COLO829 (cell line): ENCODE measurements at places on chromosomes 13 and 19.
A peak's percentile ranks its signal among the peaks of the same experiment; 100 is the strongest.

- DNase-seq: no peak
Observed at GRCh38 chr13:86193281-86193680, 394.1 kb upstream of the SLITRK6 start.

GRCh38 chr13:45892513-45892912 lies 41.0 kb upstream of the SIAH3 start:
- DNase-seq: no peak

DNA sequence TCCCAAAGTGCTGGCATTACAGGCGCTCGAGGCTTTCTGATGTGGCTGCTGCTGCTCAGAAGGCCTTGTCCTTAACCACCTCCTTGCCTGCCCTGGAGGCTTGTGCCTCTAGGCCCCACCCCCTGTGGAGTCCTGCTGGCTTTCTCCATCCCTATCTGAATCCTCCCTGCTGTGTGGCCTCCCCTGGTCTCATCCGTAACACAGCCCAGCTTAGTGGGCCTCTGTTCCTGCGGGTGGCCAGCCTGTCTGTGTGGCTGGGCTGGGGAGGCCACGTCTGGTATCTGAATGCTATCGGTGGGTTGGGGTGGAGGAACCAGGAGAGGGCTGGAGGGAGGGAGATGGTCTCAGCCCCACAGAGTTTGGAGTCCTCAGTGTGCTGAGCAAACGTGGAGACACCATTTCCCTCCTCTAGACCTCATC lies 4.7 kb downstream of the RPL28 start:
- DNase-seq: no peak

- DNase-seq: no peak
Observed at GRCh38 chr19:48239120-48239519, 16.6 kb downstream of the CARD8 start.

- DNase-seq: no peak
Observed at GRCh38 chr13:42865768-42866102, 84.4 kb downstream of the FAM216B start.

DNA sequence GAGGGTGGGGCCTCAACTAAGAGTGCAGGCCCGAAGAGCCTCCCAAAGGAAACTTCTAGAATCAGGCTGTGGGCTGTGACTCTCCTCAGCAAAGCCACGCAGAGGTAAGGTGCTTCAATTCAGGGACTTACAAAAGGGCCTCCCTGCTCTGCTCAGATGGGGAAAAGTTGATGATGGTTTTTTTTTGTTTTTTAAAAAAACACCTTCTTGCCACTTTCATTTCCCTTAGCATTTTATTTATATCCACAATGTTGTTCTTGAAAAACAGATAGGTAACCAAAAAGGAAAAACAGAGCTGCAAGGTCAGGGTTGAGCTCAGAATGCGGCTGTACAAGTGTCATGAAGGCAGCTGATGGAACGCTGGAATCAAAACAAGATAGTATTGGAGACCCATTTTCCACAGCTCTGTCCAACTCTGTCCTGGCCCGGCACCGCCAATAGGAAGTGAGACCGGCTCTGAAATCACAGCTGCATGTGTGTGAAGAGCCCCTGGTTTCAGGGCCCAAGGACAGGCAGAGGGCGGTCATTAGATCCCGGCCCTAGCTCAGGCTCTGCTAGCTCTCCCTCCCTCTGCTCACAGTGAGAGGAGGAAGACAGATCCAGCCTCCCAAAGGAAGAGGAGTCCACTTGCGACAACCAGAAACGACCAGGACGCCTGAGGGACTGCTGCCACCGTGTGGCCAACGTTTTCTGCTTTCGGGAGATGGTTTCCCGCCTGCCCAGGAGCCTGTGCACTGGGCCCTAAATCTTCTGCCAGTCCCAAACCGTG lies 58.3 kb downstream of the KLF2 start:
- DNase-seq: peak; percentile 63

DNA sequence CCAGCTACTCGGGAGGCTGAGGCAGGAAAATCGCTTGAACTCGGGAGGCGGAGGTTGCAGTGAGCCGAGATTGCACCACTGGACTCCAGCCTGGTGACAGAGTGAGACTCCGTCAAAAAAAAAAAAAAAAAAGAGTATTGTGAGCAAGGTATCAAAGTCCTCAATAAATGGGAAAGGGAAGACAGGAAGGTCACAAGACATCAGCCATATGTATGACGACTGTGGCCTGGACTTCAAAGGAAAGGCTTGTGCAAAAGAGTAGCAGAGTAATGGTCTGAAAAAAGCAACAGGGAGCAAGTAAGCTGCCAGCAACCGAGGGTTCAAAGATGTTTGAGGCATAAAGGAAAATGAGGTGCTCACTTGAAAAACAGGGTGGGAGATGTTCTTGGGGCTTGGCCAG lies 116.0 kb upstream of the WASF3 start:
- DNase-seq: no peak

DNA sequence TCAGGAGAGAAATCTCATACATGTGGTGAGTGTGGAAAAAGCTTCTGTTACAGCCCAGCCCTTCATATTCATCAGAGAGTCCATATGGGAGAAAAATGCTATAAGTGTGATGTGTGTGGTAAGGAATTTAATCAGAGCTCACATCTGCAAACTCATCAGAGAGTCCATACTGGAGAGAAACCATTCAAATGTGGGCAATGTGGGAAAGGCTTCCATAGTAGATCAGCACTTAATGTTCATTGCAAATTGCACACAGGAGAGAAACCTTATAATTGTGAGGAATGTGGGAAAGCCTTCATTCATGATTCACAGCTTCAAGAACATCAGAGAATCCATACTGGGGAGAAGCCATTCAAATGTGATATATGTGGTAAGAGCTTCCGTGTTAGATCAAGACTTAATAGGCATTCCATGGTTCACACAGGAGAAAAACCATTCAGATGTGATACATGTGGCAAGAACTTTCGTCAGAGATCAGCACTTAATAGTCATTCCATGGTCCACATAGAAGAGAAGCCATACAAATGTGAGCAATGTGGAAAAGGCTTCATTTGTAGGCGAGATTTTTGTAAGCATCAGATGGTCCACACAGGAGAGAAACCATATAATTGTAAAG lies 15.2 kb downstream of the ZNF221 start:
- no peak for DNase-seq

DNA sequence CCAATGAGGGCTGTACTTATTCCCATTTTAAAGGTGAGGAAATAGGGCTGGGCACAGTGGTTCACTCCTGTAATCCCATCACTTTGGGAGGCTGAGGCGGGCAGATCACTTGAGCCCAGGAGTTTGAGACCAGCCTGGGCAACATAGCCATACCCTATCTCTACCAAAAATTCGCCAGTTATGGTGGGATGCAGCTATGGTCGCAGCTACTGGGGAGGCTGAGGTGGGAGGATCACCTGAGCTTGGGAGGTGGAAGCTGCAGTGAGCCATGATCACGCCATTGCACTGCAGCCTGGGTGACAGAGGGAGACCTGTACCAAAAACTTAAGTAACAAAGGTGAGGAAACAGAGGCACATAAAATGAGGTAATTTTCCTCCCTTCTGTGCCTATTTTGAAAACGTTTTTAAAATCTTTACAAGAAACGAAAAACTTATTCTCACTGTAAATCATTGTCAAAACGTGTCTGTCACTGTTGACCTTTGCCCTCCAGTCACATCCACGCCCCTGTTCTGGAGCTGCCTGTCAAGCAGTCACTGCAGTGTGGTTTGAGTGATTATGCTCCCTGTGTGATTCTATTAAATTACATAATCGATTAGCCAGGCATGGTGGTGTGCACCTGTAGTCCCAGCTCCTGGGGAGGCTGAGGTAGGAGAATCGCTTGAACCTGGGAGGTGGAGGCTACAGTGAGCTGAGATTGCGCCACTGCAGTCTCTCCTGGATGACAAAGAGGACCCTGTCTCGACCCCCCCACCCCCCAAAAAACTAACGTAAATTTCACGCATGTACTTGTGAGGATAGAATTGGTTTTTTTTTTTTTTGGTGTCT lies 12.5 kb downstream of the NOP53 start:
- DNase-seq: no peak

GRCh38 chr13:35566340-35566739 lies 89.9 kb upstream of the MAB21L1 start:
- DNase-seq: no peak

DNA sequence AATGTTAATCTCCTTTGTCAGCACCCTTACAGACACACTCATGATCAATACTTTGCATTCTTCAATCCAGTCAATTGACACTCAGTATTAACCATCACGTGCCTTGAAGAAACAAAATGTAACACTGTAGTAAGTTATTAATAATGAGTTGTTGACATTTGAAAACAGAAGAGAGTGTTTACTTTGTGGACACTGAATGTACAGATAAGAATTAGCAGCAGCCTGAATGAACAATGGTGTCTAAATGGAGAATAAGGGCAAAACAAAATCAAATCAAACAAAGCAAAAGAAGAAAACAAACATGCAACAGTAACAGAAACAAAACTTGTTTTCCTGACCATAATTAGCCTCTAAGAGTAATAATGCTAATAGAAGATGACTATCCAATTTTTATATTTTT lies 1191.1 kb upstream of the MIR17HG start:
- no peak for DNase-seq

DNA sequence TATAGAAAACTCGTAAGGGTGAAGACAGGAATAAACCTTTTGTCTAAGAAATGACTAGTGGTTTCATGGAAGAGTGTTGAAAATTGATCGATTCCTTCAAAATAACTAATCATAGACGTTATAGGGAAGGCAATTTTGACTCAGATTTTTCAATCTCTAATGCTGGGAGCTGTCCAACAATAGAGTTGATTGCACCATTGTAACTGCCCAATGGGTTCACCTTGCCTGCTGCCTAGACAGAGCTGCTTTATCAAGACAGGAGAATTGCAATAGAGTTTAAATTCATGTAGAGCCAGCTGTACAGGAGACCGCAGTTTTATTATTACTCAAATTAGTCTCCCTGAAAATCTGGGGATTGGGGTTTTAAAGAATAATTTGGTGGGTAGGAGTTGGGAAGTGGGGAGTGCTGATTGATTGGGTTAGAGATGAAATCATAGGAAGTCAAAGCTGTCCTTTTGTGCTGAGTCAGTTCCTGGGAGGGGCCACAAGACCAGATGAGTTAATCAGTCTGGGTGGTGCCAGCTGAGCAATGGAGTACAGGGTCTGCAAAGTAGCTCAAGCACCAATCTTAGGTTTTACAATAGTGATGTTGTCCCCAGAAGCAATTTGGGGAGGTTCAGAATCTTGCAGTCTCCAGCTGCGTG lies 16.8 kb upstream of the ADGRE2 start:
- DNase-seq: no peak

GRCh38 chr13:98216711-98217285 lies 39.7 kb upstream of the RNF113B start:
- no peak for DNase-seq

DNA sequence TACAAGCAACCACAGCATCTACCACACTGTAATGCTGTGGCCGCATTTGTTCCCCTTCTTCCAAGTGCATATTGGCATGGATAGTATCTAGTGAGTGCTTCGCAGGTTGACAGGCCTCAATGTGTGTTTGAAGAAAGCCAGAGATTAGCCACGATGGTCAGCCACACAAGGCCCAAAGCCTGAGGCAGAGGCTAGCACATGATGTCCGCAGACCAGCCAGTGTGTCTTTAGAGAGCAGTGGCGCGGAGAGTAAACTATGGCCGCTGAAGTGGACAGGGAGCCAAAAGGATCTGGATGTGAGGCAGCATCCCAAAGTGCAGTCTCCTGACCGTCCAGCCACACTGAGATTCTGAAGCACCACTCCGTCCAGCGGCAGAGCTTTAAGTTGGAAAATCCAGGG lies 36.0 kb downstream of the BRD4 start:
- DNase-seq: no peak

- DNase-seq: no peak
Observed at GRCh38 chr13:30968846-30969245, 36.4 kb downstream of the TEX26 start.

DNA sequence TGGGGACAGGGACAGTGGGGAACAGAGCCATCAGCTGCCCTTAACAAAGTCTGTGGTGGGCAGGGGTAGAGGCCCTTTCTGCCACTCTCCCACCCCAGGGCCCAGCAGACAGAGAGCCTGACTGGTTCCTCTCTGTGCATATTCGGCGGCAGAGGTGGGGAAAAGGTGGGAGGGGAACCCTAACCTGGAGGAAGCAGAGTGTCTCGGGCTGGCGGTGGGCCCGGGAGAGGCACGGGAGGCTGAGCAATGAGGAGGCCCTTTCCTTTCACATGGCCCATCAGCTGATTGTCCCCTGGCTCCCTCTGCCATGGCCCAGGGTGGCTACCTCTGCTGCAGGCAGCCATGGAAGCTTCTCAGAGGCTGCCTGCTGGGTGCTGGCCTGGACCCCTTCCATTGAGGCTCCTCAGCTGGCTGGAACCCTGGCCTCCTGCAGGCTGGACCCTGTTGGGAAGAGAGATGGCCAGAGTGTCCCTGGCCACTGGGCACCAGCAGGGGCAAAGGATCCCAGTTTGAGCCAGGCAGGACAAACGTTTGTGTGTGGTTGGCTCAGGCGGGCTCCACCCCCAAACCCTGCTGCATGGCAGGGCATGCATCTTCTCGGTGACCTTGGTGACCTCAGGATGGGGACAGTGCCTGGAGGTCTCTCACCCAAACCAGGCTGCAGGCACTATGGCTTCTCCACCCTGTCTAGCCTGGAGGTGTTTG lies 202.8 kb upstream of the ZNF536 start:
- no peak for DNase-seq

DNA sequence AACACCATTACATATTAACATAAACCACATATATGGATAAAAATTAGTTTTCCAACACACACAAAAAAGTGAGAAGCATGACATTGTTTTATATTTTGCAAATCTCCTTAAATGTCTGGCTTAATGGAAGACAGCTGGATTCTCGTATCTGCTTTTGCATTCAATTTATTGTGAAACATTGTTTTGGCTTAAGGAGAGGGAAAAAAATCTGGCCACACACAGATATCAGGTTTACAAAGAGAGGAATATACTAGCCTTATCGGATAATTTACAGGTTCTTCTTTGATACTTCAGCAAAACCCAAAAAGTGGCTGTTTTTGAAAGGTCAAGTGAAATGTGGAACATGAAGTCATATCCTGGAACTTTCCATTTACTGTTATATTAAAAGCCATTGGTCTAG lies 523.5 kb upstream of the ARGLU1 start:
- DNase-seq: no peak
